HL-60 (cell line): ENCODE measurements at places on chromosomes 7 and 10.

GRCh38 chr7:114630201-114630990, 215.8 kb downstream of the FOXP2 start:
- no peak for DNase-seq

DNA sequence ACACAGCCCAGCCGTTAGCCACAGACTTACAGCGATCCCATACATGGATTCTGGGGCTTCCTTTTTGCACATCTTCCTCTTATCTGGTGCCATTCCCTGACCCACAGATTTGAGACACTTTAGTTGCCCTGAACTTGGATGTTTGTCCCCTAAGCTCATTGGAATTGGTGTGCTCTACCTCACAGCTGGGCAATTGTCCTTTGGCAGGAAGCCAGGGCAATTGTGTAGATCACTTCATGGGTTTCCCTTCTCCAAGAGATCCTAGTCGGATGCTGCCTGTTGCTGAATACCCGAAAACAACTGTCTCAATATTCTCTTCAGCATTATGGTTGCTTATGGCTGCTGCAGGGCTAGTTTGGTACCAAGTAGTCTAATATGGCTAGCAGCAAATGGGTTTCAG, 470.7 kb upstream of the MKI67 start:
- DNase-seq, result no peak

DNA sequence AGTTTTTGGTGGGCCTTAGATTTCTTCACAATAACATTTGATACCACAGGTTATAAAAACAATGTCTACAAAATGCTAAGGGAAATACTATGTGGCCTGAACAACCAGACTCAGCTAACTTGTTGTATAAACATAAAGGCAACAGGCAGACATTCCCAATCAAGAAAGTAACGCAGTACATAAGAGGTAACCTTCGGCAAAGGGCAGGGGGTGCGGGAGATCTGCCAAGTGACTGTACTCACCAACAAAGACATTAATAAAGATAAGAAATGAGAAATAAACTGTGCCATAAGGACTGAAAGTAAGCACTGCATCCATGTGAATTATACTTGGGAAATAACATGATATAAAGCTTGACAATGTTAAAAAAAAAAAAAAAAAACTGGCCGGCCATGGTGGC, 15.4 kb downstream of the NSUN6 start:
- no peak for DNase-seq

- DNase-seq, result no peak
Observed at GRCh38 chr10:21458126-21458871, 67.2 kb downstream of the SKIDA1 start.

DNA sequence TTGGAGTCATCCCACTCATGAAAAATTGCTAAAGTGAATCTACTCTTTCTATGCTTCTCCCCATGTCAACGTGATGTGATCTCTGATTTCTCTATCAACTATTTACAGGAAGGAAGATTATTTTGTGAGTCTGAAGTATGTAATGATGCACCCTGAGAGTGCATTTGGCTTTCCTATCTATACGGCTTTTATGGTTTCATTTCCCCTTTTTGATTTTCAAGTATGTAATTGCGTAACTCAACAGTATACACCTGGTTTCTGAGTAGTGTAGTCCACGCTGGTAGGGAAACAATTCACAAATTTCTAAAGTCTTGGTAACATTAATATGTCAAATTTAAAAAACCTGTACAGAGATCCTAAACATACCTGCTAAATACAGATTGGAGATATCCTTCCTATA, 194.7 kb upstream of the SEMA3A start:
- no peak for DNase-seq

DNA sequence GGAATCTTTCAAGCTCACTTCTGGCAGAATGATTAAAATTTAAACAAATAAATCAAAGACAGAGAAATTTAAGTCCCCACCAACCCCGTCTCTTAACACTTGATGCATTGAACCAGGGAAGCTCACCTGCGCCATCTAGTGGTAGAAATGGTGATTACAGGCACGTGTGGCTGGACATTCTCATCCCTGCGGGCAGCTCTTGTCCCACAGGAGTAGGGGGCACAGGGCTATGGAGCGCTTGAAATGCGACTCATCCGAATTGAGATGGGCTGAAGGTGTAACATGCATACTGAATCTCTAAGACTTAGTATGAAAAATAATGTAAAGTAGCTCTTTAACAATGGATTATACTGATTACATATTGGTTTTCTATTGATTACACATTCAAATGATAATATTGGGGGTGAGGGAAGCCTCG, 24.8 kb upstream of the SLIT1 start:
- DNase-seq, result peak; percentile 34
